ENCODE measurements at places on chromosomes 1 and 21. TPM values are rescaled to one million over a fixed set of nuclear protein-coding genes. Genes with fewer than 3 reads are reported as not detected.

The GBP7 gene
- total RNA-seq, result not detected

The GLIS1 gene
- total RNA-seq, result not detected

The CENPF gene
- total RNA-seq, result 117 TPM

The PCP4 gene
- not detected for total RNA-seq

The PLCH2 gene
- 7.3 TPM for total RNA-seq

The RGS16 gene
- total RNA-seq, result 10.2 TPM

The COQ8A gene
- 24.3 TPM for total RNA-seq

The CFAP141 gene
- 0.50 TPM for total RNA-seq

The KIAA1614 gene
- total RNA-seq, result 0.07 TPM

The KIF21B gene
- 87.2 TPM for total RNA-seq

The SLC9A1 gene
- 25.4 TPM for total RNA-seq

The MCOLN2 gene
- total RNA-seq, result 42.7 TPM

The CCDC17 gene
- 3.2 TPM for total RNA-seq

The TCEA3 gene
- total RNA-seq, result 14.5 TPM
